ENCODE measurements at places on chromosomes 3 and 15.

DNA sequence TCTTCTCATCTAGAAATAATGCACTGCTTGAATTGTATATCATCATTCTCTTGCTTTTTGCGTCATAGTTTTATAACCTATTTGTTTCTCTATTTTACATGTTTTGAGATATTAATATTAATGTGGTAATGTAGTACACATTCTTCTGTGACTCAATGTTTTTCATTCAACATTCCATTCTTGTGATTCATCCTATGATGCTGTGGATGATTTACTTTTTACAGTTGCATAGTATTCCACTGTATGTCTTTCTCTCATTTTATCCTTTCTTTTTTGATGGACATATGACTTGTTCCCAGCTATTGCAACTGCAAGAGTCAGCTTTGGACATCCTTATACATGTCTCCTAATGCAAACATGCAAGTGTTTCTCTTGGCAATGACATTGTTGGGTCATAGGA lies 20.6 kb upstream of the VEPH1 start:
- DNase-seq, result no peak

GRCh38 chr15:39028069-39028468 lies 463.5 kb upstream of the RASGRP1 start:
- DNase-seq, result no peak

GRCh38 chr3:112688085-112688769 lies 47.3 kb upstream of the CCDC80 start:
- no peak for DNase-seq

DNA sequence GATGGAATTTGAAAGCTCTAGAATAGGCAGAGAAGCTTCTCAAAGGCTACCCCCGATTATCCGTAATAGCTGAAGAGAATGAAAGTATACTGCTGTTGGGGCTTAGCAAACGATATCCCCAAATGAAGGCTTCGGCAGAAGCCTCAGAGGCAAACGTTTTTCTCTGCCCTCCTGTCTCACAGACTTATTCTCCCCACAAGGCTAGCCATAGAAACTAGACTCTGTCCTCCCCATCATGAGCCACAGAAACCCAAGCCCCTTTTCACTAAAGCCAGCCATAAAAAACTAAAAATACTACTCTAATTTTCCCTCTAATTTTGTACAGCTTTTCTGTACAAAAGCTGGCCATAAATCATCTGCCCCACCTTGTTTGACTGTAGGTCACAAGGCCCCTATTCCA lies 413.4 kb upstream of the CFAP20DC start:
- no peak for DNase-seq

GRCh38 chr15:77658304-77658703 lies 25.6 kb upstream of the LINGO1 start:
- no peak for DNase-seq

DNA sequence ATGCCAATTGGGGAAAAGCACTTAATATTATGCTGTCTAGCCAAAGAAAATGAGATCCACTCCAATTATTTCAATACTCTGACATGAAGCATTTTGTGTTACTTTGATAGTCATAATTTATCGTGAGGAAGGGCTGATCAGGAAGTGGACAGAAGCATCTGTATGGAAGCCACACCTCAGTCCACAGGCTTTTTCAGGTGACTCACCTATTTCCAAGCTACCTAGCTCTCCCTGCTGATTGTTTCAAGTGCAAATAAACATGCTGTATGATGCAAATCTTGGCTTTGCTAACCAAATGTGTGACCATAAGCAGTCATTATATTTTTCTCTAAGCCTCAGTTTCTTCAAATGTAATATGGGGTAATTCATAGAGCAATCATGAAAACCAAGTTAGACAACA lies 30.8 kb upstream of the CPB1 start:
- DNase-seq, result no peak

- DNase-seq, result no peak
These were observed 13.8 kb downstream of the CLDN18 start for GRCh38 chr3:138023754-138024153.

GRCh38 chr3:77254967-77255831 lies 215.3 kb downstream of the ROBO2 start:
- DNase-seq, result no peak
